ENCODE measurements at places on chromosomes 5 and 9.

DNA sequence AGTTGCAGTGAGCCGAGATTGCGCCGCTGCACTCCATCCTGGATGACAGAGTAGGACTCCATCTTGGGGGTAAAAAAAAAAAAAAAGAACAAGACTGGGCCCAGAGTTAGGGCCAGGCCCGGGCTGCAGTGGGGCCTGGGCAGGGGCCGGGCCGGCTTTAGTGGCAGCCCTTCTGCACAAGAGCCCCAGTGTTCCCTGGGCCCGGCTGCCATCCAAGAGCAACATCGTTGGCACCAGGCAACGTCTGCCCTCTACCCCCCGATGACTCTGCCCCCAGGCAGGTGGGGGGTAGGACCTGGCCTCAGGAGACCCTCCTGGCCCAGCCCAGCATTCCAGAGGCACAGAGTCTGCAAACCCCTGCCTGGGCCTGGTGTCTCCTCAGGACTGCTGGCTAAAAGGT lies 4.9 kb upstream of the FGFR4 start:
- DNase-seq, result no peak

- peak; percentile 84 for DNase-seq
These were observed 49.3 kb upstream of the ZNF366 start for GRCh38 chr5:72556351-72557166.

DNA sequence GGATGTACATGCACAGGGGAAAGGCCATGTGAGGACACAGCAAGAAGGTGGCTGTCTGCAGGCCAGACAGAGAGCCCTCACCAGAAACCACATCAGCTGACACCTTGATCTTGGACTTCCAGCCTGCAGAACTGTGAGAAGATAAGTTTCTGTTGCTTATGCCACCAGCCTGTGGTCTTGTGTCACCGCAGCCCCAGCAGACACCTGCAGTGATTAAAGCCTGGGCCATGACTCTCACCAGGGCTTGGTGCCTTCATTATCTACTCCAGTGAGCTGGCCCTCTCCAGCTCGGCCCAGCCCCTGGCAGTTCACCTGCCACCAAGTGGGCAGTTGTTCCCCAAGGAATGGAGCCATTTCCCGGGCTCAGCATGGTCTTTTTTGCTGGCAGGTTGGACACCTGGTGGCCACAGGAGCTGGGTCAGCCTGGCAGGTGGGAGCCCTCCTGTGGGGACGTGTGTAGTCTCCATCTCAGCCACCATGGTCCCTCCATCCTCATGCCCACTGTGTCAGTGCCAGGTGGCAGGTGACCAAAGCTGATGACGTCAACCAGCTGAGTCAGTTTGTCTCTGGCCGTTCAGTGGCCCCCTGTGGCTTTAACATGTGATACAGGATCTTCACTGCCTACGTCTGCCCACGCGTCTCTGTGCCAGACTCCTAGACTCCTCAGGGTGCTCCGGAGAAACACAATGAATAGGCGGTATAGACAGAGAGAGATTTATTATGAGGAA lies 99.9 kb upstream of the PPP1R26 start:
- DNase-seq, result peak; percentile 45

- no peak for DNase-seq
These were observed 294.7 kb upstream of the TNC start for GRCh38 chr9:115412656-115413055.

- no peak for DNase-seq
These were observed 11.7 kb downstream of the SPDL1 start for GRCh38 chr5:169595172-169595820.

DNA sequence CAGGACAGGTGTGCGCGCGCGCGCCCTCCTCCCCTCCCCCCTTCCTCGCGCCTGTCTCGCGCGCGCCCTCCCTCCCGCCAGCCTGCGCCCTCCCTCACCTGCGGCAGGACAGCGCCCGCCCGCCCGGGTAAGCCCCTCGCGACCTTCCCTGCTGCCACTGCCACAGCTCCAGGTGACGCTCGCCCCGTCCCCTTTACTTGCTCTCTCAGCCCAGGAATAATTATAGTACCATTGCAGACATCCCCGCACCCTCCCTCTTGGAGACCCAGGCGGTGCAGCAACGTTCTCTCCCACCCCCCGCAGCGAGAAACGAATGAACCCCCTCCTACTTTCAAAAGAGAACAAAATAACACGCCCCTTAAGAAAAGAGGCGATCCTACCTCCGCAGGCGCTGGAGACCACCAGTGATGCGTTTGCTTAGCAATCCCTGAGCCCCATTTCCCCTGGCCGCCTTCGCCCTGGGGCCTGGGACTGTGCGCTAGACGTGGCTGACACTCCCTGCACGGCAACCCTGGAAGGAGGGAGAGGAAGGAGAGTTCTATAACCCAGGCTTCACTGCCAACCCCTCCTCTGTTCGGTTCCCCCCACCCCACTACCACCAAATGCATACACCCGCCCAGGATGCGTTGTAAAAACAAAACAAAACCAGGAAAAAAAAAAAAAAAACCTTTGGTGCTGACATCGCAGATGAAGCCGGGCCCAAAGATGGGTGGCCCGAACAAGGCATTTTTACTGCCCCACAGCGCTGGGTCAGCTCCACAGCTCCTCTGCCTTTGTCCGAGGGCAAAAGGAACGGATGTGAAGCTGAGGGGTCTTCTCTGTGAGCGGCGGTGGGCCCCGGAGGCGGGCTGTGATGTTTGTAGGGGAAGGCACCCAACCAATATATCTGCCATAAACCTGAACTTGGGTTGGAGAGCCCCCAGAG lies 5.6 kb upstream of the PURA start:
- peak; percentile 56 for DNase-seq

DNA sequence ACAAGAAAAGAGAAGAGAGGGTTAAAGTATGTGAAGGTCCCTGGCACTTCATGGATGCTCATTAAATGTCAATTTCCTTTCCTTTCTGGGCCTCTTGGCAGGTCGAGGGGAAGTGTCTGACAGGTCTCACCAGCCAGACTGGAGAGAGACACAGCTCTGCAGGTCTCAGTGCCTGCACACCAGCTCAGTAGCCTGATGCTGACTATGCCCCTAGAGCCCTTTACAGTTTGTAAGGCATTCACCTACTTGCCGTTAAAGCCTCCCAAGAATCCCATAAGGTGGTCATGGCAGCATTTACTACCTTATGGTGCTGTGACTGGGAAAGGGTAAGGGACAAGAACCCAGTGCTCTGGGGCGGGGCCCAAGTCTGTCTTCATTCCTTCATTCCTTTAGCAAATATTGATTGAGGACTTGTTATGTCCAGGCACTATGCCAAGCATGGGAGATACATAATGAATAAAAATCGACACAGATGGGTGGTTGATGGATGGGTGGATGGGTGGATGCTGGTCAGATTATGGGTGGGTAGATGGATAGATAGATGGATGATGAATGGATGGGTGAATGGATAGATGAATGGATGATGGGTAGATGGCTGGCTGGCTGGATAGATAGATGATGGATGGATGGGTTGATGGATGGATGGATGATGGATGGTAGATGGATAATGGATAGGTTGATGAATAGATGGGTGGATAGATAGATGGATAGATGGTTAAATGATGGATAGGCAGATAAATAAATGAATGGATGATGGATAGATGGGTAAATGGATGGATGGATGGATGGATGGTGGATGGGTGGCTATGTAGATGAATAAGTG lies 21.3 kb upstream of the KIF12 start:
- DNase-seq, result no peak

GRCh38 chr5:35171078-35171477 lies 59.2 kb downstream of the PRLR start:
- DNase-seq, result no peak

GRCh38 chr5:16528382-16529110 lies 62.9 kb upstream of the ZNF622 start:
- DNase-seq, result no peak

- DNase-seq, result no peak
These were observed 93.2 kb downstream of the NLN start for GRCh38 chr5:65815161-65815560.

DNA sequence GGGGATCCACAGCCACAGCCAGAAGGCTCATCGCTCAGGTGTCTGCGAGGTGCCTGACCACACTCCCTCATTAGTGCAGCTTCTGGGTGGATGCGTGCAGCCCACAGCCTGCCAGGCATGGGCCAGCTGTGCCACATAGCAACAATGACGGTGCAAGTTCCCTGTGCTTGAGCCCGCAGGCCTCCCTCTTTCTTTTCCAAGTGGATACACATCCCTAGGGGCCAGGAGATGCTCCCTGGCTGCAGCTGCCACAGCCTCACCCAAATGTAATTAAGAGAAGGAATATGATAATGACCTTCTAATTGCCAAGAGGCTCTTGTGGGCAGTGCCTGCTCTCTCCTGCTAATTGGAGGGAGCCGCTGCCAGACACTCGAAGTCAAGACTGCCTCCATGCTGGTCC lies 116.0 kb upstream of the PPP1R26 start:
- DNase-seq, result peak; percentile 27

- no peak for DNase-seq
These were observed 171.2 kb upstream of the MPDZ start for GRCh38 chr9:13450723-13451122.

GRCh38 chr9:91847581-91848091 lies 102.4 kb downstream of the ROR2 start:
- DNase-seq, result no peak

- DNase-seq, result no peak
These were observed 43.8 kb downstream of the GCNT1 start for GRCh38 chr9:76502746-76503145.

- DNase-seq, result no peak
These were observed 257.1 kb upstream of the MAP3K1 start for GRCh38 chr5:56558131-56558745.
